Esophagus mucosa (tissue), 1 donor: ENCODE measurements at places on chromosomes 7 and 10.

- ATAC-seq: peak; percentile 82
These were observed 27.7 kb downstream of the BTBD16 start for GRCh38 chr10:122298598-122299301.

DNA sequence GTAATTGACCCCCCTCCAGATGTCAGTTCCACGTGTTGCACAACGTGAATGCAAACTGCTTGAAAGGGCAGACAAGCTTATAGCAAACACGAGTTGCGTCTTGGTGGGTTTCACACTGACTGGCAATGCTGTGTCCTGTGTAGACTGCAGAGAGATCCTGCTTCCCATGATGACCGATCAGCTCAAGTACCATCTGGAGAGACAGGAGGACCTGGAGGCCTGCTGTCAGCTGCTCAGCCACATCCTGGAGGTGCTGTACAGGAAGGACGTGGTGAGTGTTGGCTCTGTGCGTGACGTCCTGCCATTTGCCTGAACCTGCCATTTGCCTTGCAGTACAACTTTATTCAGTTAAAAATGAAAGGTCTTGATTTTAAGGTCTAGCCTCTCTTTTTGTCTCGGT, 71.1 kb downstream of the INSYN2A start:
- no peak for ATAC-seq

DNA sequence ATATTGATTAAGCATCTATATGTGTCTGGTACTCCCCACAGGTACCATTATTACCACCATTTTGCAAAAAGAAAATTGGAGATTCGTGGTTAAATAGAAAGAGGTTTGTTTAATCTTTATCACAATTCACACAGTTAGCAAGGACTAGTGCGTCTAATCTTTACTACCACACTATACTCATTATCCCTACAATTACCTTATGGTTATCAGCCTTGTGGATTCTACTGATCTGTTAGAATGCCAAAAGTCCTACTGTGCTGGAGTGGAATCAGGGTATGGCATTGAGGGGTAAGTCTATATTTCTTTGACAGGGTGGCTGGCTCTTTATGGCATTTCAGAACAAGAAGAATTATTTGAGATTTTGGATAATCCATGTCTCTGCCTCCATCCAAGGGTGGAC, 156.1 kb downstream of the RNLS start:
- ATAC-seq: no peak

GRCh38 chr10:131635564-131636015, 265.2 kb upstream of the PPP2R2D start:
- ATAC-seq: no peak

DNA sequence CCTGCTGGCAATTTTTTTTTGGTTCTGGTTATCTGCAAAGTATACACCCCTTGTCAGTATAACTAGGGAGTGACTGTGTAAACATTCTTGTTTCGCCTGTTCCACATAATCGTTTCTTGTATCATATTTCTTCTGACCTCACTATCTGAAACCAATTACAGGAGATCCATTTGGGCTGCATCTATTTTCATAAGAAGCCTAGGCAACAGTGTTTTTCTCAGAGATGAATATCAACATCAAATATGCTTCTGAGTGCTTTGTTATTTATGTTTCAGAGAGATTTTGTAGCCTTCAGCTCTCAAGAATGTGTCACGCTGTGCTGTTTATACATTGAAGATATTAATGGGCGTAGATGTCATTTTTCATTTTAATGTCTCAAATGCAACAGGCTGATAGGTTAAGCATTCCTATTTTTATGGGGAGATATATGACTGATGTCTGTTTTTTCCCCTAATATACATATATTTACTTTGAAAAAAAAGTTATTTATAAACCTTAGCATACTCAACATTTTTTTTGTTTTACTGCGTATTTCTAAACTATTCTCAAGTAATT, 115.5 kb downstream of the FOXP2 start:
- no peak for ATAC-seq

DNA sequence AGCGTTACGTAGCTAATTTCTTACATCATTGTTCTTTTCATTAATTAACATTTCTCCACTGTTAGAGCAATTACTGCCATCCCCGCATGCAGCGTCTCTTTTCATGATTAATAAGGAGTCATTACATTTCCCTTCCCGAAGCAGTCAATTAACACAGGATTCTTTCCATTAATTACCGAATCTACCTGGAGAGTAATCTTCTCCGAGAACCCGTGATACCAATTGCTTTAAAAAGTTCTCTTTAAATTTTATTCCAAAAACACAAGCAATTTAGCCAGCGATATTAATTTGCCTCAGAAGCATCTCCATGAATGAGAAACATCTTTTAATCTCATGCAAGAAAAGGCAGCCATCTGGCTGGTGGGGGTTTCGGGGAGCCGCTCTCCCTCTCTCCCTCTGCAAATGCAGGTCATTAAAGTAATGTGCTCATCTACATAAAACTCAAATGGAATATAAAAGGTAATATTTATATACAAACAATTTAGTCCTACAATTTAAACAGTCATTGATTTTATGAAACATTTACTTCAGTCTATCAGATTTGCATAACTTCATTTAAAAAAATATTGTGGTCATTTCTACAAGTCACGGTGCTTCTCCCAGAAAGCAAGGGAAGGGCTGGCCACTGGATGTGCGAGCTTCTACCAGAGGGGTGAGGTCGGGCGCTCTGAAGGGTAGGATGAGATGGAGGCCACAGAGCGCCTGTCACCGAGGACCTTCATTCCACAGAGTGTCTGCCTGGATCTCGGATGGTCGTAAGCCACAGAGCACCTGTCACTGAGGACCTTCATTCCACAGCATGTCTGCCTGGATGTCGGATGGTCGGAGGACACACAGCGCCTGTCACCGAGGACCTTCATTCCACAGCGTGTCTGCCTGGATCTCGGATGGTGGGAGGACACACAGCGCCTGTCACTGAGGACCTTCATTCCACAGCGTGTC, 145.0 kb downstream of the WDR37 start:
- no peak for ATAC-seq

GRCh38 chr10:129369566-129369965, 97.5 kb upstream of the MGMT start:
- no peak for ATAC-seq

GRCh38 chr10:16952610-16953009, 135.4 kb upstream of the RSU1 start:
- ATAC-seq: no peak

GRCh38 chr7:151032936-151033863, 5.0 kb downstream of the ABCB8 start:
- no peak for ATAC-seq

DNA sequence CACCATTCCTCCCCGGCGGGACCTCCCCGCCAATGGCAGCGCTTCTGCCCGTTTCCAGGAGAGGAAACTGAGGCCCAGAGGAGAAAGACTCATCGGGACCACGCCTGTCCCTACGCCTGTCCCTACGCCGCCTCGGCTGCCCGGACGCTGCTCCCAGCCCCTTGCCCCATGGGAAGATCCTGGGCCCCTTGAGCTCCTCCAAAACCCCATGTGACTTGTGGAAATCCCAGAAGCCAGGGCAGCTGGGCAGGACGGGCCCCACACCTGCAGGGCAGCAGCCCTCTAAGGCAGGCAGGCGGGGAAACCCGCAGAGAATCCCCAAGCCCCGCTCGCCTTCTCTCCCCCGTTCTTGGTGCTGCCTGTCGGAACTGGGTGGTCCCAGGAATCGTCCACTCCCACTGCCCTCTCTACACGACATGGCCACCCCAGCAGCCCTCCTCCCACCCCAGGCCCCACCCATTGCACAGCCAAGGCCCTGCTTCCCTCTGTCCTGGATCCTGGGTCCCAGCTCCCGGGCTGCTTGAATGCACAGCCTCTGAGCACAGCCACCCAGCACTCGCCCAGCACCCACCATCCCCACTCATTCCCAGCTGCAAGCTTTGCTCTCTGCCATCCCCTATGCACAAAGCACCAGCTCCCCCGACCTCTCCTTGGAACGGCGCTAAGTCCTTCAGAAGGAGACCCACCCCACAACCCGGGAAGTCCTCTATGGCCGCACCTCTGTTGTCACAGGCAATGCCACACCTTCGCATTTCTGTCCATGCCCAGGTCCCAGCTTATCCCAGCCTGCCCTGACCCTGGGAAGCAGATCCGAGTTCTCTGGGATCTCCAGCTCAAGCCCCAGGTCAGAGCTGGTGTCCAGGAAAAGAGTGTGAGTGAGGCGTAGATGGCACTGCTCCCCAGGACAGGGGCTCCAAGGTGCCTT, 50.6 kb downstream of the SLC29A4 start:
- ATAC-seq: peak; percentile 15

DNA sequence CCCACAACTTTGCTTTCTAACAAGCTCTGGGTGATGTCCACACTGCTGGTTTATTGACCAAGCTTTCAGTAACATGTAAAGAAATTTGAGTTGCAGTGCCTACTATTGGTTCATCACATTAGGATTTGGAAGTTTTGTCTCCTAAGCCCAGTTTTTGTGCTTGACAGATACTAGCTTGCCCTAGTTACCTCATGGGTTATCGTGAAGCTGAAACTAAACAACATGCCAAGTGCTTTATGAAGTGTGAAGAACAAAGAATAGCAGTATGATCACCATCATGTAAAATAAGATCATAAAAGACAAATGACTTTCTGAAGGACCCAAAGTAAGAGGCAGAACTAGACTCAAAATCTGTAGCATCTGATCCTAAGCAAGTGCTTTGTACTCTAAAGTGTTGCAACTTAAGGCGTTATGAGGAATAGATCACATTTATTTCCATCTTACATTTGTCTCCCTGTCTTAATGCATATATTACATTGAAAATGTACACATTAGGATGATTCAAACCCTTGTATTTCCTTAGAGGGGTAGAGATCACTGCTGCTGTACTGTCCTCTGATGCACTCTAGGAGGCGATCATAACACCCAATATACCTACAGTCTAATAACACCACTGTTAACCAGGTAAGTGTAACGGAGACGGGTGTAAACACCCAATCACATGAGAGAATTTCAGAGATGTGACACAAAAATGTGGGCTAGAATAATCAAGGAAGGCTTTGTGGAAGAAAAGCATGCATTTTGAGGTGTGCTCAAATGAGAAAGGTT, 71.3 kb downstream of the NRCAM start:
- peak; percentile 51 for ATAC-seq

- no peak for ATAC-seq
These were observed 70.5 kb upstream of the COL13A1 start for GRCh38 chr10:69731184-69731583.

DNA sequence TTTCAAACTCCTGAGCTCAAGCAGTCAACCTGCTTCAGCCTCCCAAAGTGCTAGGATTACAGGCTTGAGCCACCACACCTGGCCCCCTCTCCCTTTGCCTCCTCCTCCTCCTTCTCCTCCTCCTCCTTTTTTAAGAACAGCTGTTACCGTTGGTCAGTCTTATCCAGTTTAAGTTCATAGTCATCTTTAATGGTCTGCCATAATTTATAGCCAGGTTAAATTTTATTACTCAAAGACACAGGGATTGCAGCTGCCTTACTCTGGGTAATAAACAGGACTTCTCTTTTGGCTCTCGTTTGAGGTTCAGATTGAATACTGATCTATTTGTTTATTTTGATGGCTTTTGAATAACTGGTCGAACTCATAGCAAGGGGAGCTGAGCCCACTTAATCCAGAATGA, 35.2 kb downstream of the ATOH7 start:
- ATAC-seq: no peak

- peak; percentile 85 for ATAC-seq
These were observed 233.2 kb upstream of the PRSS1 start for GRCh38 chr7:142516038-142516501.

- ATAC-seq: no peak
These were observed 674.7 kb downstream of the CCSER2 start for GRCh38 chr10:85003083-85003482.

GRCh38 chr7:29296421-29296820, 101.8 kb downstream of the CHN2 start:
- no peak for ATAC-seq

GRCh38 chr7:2063563-2064260, 169.0 kb downstream of the MAD1L1 start:
- ATAC-seq: peak; percentile 93

DNA sequence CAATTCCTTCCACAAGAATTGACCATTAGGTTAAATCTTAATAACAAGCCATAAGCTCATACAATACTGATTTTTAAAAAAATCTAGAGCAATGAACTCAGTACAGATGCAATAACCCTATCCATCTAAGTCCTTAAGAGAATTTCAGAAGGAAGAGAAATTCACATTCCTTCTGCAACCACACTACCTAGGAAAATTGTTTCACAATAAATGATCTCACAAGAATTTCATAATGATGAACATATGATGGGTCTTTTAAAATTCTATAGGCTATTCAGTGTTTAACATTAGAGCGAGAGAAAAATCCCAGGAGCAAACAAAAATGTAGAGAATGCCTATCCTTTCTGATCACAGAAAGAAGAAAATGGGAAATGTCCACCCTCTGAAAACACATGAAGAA, 70.0 kb upstream of the MAGI2 start:
- ATAC-seq: no peak

- no peak for ATAC-seq
These were observed 445.9 kb downstream of the ZNF479 start for GRCh38 chr7:56686276-56686859.

DNA sequence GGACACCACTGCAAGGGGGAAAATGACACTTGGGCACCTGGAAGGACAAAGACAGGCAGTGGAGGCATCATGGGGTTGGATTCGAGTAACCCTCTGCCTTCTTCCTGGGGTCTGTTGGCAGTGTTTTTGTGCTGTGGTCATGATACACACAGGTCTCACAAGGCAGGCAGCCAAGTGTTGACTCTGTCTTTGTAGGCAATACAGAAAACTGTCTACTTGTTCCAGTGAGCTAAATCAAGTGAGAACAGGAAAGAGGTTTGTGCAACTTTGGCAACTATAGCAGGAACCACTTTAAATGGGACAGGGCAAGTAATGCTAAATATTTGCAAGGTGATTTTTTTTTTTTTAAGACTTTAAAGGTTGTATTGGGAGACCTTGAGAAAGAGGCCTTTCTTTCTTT, 578.6 kb upstream of the GALNT17 start:
- peak; percentile 57 for ATAC-seq

DNA sequence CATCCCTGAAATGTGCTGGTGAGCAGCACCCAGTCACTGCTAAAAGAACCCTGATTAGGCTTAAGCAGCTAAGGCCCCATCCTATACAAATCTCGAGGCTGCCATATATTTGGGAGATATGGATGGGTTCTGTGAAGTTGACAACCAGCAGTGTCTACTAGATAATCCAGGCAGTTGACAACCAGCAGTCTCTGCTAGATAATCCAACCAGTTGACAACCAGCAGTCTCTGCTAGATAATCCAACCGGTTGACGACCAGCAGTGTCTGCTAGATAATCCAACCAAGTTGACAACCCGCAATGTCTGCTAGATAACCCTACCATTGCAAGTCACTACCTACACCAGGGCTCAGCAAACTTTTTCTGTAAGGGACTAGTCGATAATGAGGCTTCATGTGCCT, 58.3 kb upstream of the KDM7A start:
- ATAC-seq: no peak
